T-helper 2 cell (primary cell): ENCODE measurements at places on chromosomes 2 and 18.

DNA sequence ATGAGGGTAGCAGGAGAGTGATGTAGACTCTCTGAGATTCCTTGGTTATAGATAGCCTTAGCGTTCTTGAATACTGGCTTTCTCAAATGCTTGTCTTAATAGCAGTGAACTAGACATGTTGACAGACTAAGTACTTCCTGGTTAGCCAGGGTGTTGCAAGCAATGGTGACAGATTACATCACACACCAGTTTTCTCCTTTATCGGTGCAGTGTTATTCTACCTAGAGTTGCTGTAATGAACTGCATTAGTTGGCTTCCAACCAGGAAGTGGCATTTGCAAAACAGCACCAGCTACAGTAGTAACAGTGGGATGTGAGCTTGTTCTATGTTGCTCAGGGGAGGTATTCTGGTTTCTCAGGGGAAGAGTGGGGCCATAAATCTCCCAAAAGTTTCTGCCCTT is 582.2 kb upstream of the DDX18 start:
- DNase-seq, result no peak

- DNase-seq, result no peak
These were observed 44.3 kb downstream of the EDAR start for GRCh38 chr2:108944601-108945331.

DNA sequence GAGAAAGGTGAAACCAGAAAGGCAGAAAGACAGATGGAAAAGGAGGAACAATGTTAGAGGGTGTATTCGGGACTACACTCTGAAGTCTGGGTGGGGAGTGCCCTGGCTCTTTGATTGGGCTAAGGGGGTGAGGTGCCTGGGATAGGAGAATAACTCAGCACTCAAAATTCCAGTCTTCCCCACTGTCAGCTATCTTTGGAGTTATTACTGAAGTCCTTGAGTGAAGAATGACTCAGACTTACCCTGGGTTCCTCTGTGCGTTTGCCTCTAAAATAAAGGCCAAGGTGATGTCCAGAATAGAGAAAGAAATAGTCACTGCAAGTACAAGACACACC is 151.8 kb upstream of the SERPINE2 start:
- DNase-seq, result no peak

DNA sequence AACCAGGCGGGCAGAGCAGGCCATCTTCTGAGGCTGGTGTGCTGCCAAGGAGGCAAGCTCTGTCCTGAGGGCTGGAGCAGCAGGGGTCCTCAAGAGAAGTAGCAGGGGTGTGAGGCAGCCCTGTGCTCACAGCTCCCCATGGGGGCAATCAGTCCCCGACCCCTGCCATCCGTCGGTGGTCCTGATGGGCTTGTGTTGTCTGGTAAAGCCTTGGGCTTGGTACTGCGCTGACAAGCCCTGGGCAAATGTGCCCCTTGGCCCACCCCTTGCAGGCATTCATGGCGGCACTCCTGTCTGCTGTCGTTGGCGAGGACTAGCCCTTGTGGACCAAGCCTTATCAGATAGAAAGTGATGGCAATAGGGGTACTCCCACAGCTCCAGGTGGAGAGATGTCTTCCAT is 22.6 kb upstream of the SCLY start:
- no peak for DNase-seq

- no peak for DNase-seq
These were observed 470.6 kb upstream of the MEX3C start for GRCh38 chr18:51668101-51668500.

GRCh38 chr2:168514692-168515091 is 58.6 kb downstream of the CERS6 start:
- no peak for DNase-seq

- DNase-seq, result no peak
These were observed 211.6 kb upstream of the SP5 start for GRCh38 chr2:170503563-170503962.

DNA sequence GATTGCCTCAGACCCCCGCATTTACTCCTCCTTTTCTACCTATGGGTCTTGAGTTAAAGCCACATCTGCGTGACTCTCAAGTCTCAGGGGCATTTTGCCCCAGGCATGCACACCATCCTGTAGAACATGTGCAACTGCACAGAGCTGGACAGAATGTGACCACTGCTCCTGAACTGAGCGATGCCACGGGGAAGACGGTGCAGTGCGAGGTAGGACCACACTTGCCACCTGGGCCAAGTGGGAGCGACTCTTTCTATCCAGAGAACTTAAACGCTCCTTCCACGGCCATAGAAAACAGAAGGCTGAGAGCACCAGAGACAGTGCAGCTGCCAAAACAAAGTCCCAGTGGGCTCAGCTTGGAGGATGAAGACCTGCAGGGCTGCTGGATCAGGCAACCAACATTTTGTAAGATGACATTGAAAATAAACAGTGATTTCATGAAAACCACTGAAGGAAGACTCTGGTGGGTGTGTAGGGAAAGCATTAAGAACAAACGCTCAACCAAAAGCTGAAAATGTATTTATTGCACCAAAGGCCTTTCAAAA is 149.0 kb upstream of the HDAC4 start:
- no peak for DNase-seq

GRCh38 chr2:85247610-85248009 is 80.2 kb downstream of the TGOLN2 start:
- DNase-seq, result no peak

DNA sequence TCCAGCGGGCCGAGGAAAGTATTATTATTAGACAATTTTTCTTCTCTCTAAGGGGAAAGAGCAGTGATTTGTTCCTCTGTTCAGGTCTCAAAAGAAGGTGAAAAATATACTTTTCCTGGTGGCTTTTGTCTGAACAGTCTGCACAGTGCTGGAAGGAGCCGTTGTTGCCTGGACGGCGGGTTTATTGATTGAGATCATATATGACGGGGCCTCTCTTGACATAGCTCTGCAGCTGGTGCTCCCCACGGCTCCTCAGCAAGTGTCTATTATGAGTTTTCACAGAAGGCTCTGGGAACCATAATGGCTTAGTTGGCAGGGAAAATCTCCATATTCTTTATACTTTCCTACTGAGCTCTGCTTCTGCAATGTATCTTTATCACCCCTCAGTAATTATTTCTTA is 42.9 kb downstream of the FSHR start:
- no peak for DNase-seq

DNA sequence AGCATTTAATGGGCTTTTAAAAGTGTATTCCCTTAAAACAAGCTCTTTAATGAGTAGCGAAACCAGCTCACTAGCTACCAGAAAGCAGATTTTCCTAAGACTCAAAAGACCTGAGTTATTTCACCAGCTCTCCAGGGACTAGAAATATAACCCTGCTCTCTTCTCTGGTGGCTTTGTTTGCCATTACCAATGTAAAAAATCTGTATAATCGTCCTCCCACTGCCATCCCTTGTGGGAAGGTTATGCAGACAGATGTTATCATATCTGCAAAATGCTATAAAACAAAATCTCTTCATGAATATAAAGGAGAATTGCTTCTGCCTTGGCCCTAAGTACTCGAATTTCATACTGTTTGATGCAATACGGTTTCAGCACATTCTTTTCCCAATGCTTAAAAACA is 335.2 kb downstream of the NUP35 start:
- DNase-seq, result no peak

DNA sequence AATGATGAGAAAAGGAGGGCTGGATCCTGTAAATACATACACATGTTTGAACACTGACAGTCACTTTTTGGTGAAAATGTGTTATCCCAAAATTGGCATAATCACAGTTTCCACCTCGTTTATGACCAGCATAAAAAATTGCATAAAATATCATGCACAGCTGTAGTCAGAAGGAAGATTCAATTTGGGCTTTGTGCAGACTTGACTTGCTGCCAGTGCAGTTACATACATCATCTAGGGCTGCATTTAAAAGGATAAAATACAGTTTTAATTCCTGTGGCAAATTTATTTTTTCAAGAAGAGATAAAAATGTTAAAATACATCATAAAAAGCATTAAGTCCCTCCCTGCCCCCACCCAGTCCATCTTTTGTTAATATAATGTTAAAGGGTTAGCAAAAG is 103.8 kb downstream of the VWC2L start:
- DNase-seq, result no peak

DNA sequence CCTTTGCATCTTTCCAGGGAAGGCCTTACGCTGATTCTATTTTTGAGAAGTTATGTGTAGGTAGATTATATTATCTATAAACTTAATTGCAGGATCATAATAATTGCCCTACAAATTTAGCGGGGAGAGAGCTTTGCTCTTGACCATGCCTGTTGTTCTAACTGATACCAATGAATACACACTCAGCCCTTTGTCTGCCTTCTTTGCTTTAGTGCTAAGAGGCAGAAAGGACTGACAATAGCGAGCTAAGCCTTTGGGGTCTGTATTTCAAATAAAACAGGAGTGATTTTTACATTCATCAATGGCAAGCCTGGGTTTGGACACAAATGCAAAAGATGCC is 115.3 kb upstream of the STON1 start:
- DNase-seq, result no peak

GRCh38 chr2:224952936-224953657 is 89.2 kb downstream of the DOCK10 start:
- no peak for DNase-seq

DNA sequence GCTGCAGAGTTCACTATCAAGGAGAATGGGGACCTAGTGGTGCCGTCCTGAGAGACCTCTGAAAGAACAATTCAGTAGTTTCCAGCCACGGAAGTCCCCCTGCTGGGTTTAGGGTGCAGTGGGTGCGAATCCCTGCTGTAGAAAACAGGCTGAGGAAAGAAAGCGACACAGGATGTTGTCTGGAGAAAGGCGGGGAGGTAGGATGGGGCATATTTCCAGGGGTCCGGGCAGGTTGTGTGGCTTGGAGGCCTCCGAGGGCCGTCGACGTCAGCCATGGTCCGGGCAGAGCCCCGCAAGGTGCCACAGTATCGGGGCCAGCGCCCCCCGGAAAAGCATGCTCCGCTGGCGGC is 807 bp upstream of the CREB1 start:
- DNase-seq, result peak; percentile 81

GRCh38 chr2:887639-888038 is 63.0 kb upstream of the SNTG2 start:
- DNase-seq, result no peak

DNA sequence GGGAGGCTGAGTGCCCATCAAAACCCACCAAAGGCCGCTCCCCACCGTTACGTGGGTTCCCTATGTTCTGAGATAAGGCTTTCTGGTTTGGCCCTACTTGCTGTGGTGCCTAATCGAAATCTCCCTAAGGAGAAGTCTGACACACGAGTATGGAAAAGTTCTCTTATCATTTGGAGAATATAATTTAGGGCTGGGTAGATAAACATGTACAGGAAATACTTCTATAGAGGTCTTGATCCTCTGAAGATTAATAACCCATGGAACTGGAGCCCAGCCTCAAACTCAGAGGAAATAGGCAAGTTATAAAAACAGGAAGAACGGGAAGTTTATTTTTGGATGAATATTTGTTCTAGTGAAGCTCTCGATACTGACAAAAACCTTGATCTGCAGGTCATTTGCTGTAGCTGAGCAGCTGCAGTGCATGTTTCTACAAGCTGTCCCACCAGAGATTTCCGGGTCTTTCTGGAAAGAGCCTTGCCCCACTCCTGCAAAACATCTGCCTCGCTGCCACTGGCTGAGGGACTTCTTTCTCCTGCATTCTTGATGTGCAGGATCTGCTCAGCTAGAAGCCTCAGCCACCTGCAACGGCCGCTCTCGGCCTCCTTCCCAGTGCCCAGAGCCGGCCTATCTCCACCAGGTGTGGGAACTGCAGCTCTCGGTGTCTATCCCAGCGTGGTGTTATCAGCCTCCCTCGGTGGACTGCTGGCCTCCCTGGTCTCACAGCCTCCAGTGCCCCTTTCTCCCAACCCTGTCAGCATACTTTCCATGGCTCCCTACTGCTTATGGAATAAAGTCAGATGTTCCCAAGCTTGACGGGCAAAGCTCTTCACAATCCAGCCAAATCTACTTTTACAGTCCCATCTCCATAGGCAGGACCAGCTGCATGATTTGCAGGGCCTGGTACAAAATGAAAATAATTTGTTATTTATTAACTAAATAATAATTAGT is 48.6 kb downstream of the SPRED2 start:
- DNase-seq, result no peak

DNA sequence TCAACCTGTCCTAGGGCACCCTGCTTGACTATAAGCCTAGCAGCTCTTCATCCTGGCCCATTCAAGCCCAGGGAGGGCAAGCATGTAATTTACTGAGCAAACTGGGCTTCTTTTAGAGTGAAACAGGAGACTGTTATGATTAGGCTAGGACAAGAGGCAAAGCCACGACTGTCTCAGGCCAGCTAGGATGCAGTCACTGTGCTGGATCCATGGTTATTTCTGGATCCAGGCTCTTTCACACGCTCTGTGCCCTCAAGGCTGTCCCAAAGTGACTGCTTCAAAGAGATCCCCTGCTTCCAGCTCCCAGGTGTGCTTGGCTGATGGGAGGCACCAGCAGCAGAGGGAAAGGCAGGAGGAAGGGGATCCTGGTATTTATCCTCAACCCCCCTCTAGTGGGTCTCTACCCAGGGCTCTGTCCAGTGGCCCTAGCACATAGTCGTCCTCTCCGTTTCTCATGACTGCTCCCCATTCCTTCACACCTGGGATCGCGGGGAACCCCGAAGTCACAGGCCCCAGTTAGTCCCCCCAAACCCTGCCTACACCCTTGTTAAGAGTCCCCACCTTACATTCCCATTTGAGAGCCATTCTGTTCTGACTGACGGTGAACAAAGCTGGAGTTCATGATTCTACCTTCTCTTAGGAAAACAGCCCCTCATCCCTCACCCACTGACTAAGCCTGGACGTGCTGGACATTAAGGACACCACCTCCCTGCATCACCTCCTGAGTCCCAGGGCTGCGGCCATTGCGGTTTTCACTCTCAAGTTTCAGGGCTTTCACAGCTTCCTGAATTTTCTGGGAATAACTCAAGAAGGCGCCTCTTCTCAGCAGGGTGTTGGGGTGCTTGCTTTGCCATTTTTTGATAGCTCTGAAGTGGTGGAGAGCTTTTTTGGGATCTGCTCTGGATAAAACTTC is 63.2 kb downstream of the POLR1A start:
- no peak for DNase-seq

- DNase-seq, result no peak
These were observed 125.6 kb downstream of the TMEM18 start for GRCh38 chr2:551621-552020.

- DNase-seq, result no peak
These were observed 34.8 kb upstream of the SMIM21 start for GRCh38 chr18:75462178-75462832.

DNA sequence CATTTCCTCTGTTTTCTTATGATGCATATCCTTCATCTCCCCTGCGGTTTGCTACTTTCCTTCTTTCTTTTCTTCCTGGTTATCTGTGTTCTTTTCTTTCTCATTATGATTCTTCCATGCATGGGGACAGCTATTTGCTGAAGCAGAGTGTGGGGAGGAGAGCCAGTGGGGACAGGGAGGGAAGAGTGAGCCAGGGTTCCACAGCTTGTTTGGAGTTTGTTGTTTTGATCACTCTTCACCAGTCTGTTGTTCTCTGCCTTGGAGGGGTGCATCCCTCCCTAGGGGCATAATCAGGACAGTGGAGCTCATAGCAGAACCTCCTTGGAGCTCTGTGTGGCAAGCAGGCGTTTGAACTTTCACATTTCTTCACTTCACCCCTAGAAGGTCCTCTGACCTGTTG is 68.0 kb downstream of the ADAM23 start:
- no peak for DNase-seq
